ENCODE measurements at places on chromosomes 7 and 10. TPM values are rescaled to one million over a fixed set of nuclear protein-coding genes. Genes with fewer than 3 reads are reported as not detected.

DNA sequence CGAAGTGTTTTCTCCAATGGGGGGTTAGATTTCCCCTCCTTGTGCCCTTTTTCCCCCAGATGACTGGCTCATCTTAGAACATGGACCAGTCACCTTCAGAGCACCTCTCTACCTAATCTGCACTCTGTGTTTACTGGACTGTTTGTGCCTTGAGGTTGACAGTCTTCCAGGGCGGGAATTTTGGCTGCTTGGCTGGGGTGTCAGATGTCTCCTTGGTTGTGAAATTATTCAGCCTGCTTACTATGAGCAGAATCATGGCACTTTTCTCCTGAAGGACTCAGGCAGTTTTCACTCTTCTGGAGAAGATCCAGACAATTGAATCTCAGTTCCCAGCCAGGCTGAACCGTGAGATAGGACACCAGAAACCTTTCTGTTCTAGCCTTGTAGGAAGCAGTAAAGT is 60.3 kb upstream of the NFKB2 start:
- no peaks in the 10 kb centered on the region for H3K27me3 ChIP-seq
- H3K27ac ChIP-seq = no peak overlapping the region
- H3K4me3 ChIP-seq = no peak overlapping the region

PSTK gene
- 8.6 TPM for total RNA-seq

- no peaks in the 10 kb centered on the region for H3K27me3 ChIP-seq
- no peaks in the 10 kb centered on the region for H3K4me1 ChIP-seq
- H3K4me3 ChIP-seq = no peak overlapping the region
- DNase-seq = no peak
Measured at GRCh38 chr7:88546808-88547207, 212.7 kb upstream of the ZNF804B start.

GRCh38 chr10:122727426-122727825 is 27.8 kb upstream of the C10orf120 start:
- H3K27me3 ChIP-seq = no peaks in the 10 kb centered on the region
- no peak overlapping the region for H3K27ac ChIP-seq
- H3K4me1 ChIP-seq = no peaks in the 10 kb centered on the region
- H3K4me3 ChIP-seq = no peak overlapping the region

DNA sequence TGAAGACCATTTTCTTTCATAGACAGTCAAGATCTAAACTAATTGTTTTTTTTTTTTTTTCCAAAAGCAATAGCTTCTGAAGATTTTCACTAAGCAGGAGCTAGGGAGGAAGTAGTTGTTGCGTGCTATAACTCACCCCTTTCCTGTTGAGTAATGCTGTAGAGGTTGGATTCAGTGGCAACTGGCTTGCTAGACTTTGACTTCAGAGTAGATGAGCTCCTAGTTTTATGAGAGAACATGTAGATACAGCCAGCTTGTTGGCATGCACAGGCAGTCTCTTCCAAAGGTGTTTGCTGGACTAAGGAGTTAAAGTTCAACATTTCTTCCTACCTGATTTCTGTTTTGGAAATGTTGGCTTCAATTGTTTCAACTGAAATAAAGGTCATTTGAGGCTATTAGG is 66.2 kb upstream of the MXI1 start:
- DNase-seq = no peak
- peaks cover 21% of the 10 kb centered on the region for H3K4me1 ChIP-seq
- H3K27me3 ChIP-seq = no peaks in the 10 kb centered on the region
- no peak overlapping the region for H3K27ac ChIP-seq

GRCh38 chr7:22876986-22877729 is 54.5 kb upstream of the TOMM7 start:
- H3K4me1 ChIP-seq = no peaks in the 10 kb centered on the region
- no peak overlapping the region for H3K27ac ChIP-seq
- DNase-seq = no peak
- H3K4me3 ChIP-seq = no peak overlapping the region

GRCh38 chr10:86400705-86401587 is 34.4 kb upstream of the GRID1 start:
- no peaks in the 10 kb centered on the region for H3K27me3 ChIP-seq
- peak overlapping the region; percentile 82 for H3K27ac ChIP-seq
- no peak for DNase-seq
- no peaks in the 10 kb centered on the region for H3K36me3 ChIP-seq

TMEM176A gene
- 43.7 TPM for total RNA-seq

CALHM3 gene
- not detected for total RNA-seq

GRCh38 chr7:33849004-33849403 is 56.3 kb upstream of the BMPER start:
- no peak overlapping the region for H3K27ac ChIP-seq
- no peak for DNase-seq
- no peaks in the 10 kb centered on the region for H3K4me1 ChIP-seq
- no peaks in the 10 kb centered on the region for H3K36me3 ChIP-seq
- H3K27me3 ChIP-seq = no peaks in the 10 kb centered on the region
- H3K4me3 ChIP-seq = no peak overlapping the region

- H3K4me3 ChIP-seq = no peak overlapping the region
- H3K36me3 ChIP-seq = no peaks in the 10 kb centered on the region
- no peak overlapping the region for H3K27ac ChIP-seq
- no peaks in the 10 kb centered on the region for H3K27me3 ChIP-seq
Measured at GRCh38 chr7:126529254-126529653, 723.5 kb downstream of the GRM8 start.

- no peaks in the 10 kb centered on the region for H3K36me3 ChIP-seq
- DNase-seq = no peak
Measured at GRCh38 chr10:104002911-104003310, 36.0 kb downstream of the SLK start.

NCAPG2 gene
- total RNA-seq = 9.6 TPM

DNA sequence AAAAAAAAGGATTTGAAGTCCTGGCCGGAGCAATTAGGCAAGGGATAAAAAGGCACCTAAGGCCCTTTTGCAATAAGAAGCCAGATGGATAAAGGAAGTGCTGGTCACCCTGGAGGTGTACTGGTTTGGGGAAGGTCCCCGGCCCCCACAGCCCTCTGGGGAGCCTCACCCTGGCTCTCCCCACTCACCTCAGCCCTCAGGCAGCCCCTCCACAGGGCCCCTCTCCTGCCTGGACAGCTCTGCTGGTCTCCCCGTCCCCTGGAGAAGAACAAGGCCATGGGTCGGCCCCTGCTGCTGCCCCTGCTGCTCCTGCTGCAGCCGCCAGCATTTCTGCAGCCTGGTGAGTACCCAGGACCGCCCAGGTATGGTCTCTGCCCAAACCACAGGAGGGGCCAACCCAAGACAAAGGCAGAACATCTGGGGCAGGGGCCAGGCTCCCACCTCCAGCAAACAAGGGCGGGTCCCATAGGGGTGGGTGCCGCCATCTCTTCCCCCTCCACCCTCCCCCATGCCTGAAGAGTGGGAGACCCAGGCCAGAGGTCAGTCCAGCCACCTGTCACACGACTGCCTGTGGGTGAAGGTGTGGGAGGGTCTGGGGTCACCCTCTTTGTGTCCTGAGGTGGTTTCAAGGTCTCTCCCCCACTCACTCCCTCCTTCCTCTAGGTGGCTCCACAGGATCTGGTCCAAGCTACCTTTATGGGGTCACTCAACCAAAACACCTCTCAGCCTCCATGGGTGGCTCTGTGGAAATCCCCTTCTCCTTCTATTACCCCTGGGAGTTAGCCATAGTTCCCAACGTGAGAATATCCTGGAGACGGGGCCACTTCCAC is at the start of gene PILRB:
TSS of gene PILRB (plus strand) at position 91 of the 830 bp plus-strand sequence. CDS start at position 277, 186 bp downstream.
- no peaks in the 10 kb centered on the region for H3K4me1 ChIP-seq
- peaks cover 79% of the 10 kb centered on the region for H3K36me3 ChIP-seq
- H3K27me3 ChIP-seq = no peaks in the 10 kb centered on the region
- H3K27ac ChIP-seq = no peak within 1 kb of the TSS

- H3K4me3 ChIP-seq = no peak overlapping the region
- no peaks in the 10 kb centered on the region for H3K4me1 ChIP-seq
Measured at GRCh38 chr10:113590581-113590980, 37.7 kb downstream of the HABP2 start.

UCMA gene
- not detected for total RNA-seq

NEUROD6 gene
- total RNA-seq = not detected

DNA sequence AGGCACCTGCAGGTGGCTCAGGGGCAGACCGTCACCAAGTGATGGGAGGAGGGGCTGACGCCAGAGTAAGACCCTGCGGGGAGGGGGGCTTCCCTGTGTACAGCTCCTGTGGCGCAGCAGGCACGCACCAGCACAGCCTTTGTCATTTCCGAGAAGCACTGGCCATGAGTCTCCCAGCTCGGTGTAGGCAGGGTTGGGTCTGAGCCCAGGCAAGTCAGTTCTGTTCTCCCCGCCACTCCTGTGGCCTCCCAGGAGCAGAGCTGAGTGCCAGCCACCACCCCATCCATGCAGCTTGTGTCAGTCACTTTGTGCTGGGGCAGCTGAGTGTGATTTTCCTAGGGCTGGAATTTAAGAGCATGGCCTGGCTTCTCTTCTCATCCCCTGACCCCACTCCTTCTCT is 13.2 kb downstream of the CPSF4 start:
- H3K4me1 ChIP-seq = peaks cover 15% of the 10 kb centered on the region
- H3K4me3 ChIP-seq = no peak overlapping the region
- H3K27me3 ChIP-seq = no peaks in the 10 kb centered on the region
- peaks cover 2% of the 10 kb centered on the region for H3K36me3 ChIP-seq
- DNase-seq = no peak

SMO gene
- 22.1 TPM for total RNA-seq

- H3K4me1 ChIP-seq = no peaks in the 10 kb centered on the region
- H3K27me3 ChIP-seq = no peaks in the 10 kb centered on the region
- H3K27ac ChIP-seq = no peak overlapping the region
- DNase-seq = no peak
Measured at GRCh38 chr7:52423251-52423650, 612.2 kb upstream of the POM121L12 start.

TMEM176B gene
- total RNA-seq = 60.6 TPM

RAPGEF5 gene
- total RNA-seq = 68.0 TPM

TBATA gene
- total RNA-seq = not detected

- no peaks in the 10 kb centered on the region for H3K36me3 ChIP-seq
- no peaks in the 10 kb centered on the region for H3K27me3 ChIP-seq
- DNase-seq = no peak
- H3K27ac ChIP-seq = no peak overlapping the region
Measured at GRCh38 chr7:12954380-12955033, 267.1 kb downstream of the ARL4A start.

MSMB gene
- total RNA-seq = not detected

FGF8 gene
- not detected for total RNA-seq

- no peak for DNase-seq
- no peaks in the 10 kb centered on the region for H3K4me1 ChIP-seq
- H3K27me3 ChIP-seq = no peaks in the 10 kb centered on the region
- no peak overlapping the region for H3K4me3 ChIP-seq
- H3K36me3 ChIP-seq = no peaks in the 10 kb centered on the region
Measured at GRCh38 chr7:156460858-156461627, 179.5 kb upstream of the RNF32 start.

DNA sequence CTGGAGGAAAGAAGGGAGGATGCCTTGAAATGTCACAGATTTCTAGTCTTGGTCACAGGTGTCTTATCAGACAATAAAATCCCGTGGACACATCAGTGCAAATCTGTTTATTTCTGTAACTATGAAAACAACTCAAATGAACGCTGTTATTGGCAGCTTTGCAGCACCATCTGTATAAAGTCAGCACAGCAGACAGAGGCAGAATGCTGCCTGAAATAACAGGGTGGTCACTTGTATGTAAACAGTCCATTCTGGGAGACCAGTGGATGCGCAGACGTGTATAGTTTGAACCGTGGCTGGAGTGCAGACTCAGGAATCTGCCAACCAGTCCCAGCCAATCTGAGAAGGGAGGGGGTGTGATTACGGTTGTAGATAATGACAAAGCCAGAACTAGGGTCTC is 54.8 kb downstream of the SEC23IP start:
- H3K4me1 ChIP-seq = no peaks in the 10 kb centered on the region
- no peak overlapping the region for H3K4me3 ChIP-seq
- H3K36me3 ChIP-seq = no peaks in the 10 kb centered on the region
- no peak overlapping the region for H3K27ac ChIP-seq
- no peak for DNase-seq
- no peaks in the 10 kb centered on the region for H3K27me3 ChIP-seq

DNA sequence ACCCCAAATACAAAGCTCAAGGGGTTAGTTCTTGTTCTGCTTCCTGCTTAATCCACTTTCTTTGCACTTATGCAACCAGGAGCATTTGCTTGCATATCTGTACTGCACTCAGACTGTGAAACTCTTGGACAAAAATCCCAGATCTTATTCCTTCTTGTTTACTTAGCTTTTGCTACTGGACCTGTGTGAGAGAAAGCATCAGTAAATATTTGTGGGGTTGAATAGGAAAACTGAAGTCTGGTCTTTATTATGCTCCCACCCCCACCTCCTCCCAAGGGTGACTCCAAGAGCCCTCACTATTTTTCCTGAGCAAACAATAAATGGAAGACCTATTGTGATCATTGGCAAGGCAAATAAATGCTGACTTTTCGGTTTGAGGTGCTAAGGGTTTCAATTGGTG is 57.1 kb upstream of the VSTM2A start:
- no peaks in the 10 kb centered on the region for H3K27me3 ChIP-seq
- H3K4me3 ChIP-seq = no peak overlapping the region
- no peaks in the 10 kb centered on the region for H3K36me3 ChIP-seq
- H3K27ac ChIP-seq = no peak overlapping the region

DNA sequence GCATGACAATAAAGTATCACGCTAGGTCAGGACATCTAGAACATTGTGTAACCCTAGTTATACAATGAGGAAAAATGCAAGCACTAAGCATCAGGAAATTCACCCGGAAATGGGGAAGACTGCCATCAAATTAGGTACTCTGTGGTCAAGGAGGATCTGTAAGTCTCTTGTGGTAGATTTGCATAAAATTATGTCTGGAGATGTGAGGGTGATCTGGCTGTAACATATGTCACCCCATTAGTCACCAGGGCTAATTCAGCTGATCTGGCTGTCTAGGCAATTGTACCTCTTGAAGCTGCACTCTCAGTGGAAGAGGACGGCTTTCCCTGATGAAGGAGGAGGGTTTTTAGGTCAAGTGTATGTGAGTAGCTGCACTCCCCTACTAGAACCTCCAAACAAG is 14.8 kb downstream of the AKR1D1 start:
- H3K4me1 ChIP-seq = no peaks in the 10 kb centered on the region
- H3K27me3 ChIP-seq = no peaks in the 10 kb centered on the region
- H3K27ac ChIP-seq = no peak overlapping the region
- no peak overlapping the region for H3K4me3 ChIP-seq
- DNase-seq = no peak
- no peaks in the 10 kb centered on the region for H3K36me3 ChIP-seq

SPDYE9 gene
- not detected for total RNA-seq

GRCh38 chr7:110105307-110105706 is 985.6 kb upstream of the LRRN3 start:
- no peaks in the 10 kb centered on the region for H3K4me1 ChIP-seq
- H3K27ac ChIP-seq = no peak overlapping the region
- no peak for DNase-seq
- no peak overlapping the region for H3K4me3 ChIP-seq

DNA sequence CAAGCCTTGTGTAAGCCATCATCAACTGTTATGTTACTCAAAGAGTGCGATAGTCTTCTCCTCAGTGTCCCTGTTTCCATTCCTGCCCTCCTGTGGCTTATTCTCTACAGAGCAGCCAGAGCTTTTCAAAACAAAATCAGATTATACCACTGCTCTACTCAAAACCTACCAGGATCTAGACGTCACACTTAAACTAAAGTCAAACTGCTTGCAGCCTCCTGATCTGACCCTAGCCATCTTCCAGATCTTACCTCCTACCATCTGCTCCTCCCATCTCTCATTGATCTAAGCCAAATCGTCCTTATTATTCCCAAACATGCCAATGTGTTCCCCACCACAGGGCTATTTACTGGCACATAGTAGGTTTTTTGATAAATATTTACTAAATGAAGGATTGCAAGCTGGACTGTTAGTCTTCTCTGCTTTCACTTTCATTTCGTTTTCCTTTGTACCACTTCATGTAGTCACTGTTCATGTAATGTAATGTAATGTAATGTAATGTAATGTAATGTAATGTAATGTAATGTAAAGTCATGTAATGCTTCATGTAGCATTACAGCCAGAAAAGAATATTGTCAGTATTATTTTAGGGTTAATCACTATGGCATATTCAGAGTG is 116.1 kb downstream of the GPR37 start:
- no peak overlapping the region for H3K4me3 ChIP-seq
- no peak for DNase-seq
- H3K27ac ChIP-seq = no peak overlapping the region
- H3K27me3 ChIP-seq = no peaks in the 10 kb centered on the region

SERPINE1 gene
- total RNA-seq = 14.7 TPM
